Fibroblast of lung (primary cell): ENCODE measurements at places on chromosomes 4 and X.

GRCh38 chr4:157220371-157220881 is at the start of gene GRIA2:
GRIA2 (plus strand) TSS chr4:157220728; CDS start chr4:157221043, 315 bp downstream.
- peak; percentile 52 for DNase-seq

DNA sequence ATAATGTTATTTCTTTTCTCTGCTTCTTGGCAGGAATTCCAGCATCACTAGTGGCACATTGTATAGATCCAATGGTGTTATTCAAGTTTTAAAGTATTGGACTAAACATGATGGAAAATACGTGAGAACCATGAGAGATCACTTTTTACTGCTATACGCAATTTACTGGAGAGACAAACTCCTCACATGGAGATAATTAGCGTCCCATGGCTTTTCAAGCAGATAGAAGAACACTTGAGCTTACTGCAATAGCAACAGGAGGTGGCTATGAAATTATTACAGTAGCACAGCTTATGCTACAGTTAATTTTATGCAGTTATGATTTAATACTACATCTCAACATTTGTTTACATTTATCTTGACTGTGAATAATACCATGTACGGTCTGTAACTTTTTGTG is 11.9 kb upstream of the TMEM185A start:
- no peak for DNase-seq

- no peak for DNase-seq
Measured at GRCh38 chr4:138513535-138513934, 271.4 kb upstream of the SLC7A11 start.

DNA sequence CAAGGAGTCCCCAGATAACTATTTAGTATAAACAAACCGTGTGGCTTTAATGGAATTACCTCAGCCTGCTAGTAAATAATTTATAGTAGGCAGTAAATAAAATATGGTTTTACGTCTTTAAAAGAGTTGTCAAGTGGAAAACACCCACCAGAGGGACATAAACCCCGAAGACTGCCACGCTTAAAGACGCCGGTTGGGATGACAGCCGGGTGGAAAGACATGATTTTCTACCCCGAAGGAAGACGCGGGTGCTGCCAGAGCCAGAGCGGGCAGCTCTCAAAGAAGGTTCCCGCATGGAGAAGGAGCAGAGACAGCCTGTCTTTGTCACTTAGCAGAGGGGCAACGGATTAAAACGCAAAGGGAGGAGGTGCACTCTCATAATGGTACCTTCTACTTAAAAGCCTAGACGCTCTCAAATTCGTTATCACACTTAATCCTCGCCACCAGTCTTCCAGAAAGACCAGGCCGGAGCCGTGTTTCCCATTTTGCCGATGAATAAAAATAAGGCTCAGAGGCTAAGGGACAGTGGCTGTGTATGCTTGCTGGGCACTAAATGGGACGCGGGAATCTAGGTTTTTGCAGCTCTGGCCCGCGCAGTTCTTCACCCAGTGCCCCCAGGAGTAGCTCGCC is 140.5 kb upstream of the ZIC3 start:
- DNase-seq, result no peak

GRCh38 chr4:156977435-156978160 is 6.0 kb upstream of the PDGFC start:
- DNase-seq, result peak; percentile 75

GRCh38 chr4:179867300-179867878 is 2375.8 kb upstream of the TENM3 start:
- DNase-seq, result peak; percentile 70
